Activated CD8-positive, alpha-beta memory T cell treated with anti-CD3 and anti-CD28 coated beads, Interleukin-2, amount 10 ng/mL, durations not matched to agents 7 days and 5 days (primary cell): ENCODE measurements at places on chromosomes 13 and 19. TPM values are rescaled to one million over a fixed set of nuclear protein-coding genes. Genes with fewer than 3 reads are reported as not detected.

DNA sequence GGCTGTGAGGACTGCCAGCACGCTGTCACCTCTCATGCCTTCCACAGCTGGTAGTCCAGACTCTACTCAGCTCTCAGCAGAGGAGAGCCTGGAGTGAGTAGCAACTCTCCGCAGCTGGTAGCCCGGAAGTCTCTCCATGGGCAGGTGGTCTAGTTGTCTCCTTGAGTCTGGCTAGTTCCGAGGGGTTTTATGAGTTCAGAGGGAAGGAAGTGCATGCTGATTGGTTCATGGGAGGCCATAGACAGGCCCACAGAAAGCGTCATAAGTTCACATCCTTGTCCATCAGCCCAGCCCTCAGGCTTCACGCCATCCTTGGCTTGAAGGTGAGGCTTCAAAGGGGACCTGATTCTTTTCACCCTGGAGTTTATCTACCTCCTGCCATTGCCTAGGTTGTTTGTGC, 2662.4 kb upstream of the PCDH20 start:
- no peak for DNase-seq

GRCh38 chr13:76267216-76267615, 619.0 kb downstream of the KCTD12 start:
- no peak for DNase-seq

ZSCAN4 gene
- not detected for total RNA-seq

HAUS5 gene
- total RNA-seq, result 49.0 TPM

GRCh38 chr13:113369189-113369588, 5.3 kb upstream of the GRTP1 start:
- DNase-seq, result no peak

- DNase-seq, result no peak
Observed at GRCh38 chr13:34567597-34567996, 374.5 kb upstream of the NBEA start.

NLRP7 gene
- not detected for total RNA-seq
